Activated CD4-positive, alpha-beta T cell treated with anti-CD3 and anti-CD28 coated beads, Interleukin-2, Interleukin-4, amounts not matched to agents 100 ng/mL and 50 ng/mL, durations not matched to agents 16 hours and 8 hours (primary cell): ENCODE measurements at places on chromosomes 4 and X.

DNA sequence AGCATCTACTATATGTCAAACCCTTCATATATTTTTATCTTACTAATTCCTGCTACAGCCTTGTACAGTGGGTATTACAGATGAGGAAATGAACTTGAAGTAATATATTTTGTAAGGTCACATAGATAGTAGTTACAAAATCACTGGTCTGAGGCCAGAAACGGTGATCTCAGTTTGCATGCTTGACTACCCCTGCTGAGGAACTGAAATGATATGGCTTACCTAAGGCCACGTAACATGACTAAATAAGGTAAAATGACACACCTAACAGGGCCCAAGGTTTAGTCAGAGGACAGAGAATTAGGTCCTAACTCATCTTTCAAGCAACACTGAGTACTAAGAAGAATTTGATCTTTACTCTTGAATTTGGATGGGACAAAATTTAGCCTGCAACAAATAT, 1.5 kb upstream of the COMMD8 start:
- DNase-seq, result no peak

DNA sequence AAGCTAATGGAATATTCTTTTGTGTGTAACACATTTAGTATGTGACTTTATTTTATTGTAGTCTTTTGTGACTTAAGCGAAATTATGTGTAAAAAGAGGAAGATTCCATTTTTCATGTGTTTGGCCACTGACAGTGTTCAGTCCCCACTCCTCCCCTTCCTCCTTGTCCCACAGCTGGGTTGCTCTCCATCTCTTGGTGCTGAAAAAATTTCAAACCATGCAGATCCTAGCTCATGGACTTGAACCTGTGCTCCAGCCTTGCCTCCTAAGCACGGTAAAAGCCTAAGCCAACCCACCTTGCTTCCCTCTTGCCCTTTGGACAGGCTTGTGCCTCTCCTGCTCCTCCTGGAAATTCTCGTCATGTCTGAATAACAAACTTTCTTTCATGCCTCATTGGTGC, 2008.5 kb upstream of the TENM3 start:
- no peak for DNase-seq

- peak; percentile 69 for DNase-seq
Observed at GRCh38 chr4:68373513-68373912, 23.6 kb upstream of the YTHDC1 start.

DNA sequence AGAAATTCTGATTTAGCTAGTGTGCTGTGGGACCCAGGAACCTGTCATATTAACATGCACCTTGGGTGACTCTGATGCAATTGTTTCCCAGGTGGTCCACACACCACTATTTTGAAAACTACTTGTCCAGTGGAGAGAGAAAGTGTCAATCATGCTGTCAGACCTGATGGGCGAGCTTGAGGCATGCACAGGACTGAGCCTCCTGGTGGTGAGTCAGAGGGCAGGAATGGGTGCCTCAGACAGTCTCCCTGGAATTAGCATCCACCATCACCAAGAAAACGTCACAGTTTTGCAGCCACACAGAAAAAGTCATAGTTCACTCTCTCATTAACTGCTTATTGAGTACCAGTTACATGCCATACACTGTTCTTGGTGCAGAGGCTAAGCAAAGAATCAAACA, 181.8 kb upstream of the MAOA start:
- DNase-seq, result no peak

GRCh38 chrX:82218361-82218760, 1016.5 kb downstream of the SH3BGRL start:
- DNase-seq, result peak; percentile 36

DNA sequence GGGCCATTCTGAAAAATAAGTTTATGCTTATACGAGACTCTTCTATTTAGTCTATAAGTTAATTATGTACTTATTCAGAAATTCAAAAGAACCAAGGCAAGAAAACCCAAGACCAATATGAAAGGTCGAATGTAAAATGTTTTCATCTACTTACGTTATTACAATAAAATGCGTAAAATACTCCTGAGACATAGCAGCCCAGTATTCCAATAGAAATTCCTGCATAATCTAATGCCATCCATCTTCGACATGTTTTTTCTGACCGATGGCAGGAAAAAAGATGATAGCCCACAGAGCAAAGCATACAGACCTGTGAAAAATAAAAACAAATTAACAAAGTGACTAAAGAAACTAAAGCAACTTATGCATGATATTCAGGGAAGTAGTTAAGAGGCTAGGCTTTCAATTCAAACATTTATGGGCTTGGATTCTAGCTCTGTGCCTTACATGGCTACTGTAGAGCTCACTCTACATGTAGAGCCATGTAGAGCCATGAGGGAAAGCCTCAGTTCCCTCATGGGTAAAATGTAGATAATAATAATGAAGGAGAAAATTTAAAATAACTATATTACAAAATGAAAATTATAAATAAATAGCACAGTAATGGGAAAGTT, 9.1 kb downstream of the PAQR3 start:
- DNase-seq, result no peak

GRCh38 chrX:70016513-70016912, 33.2 kb downstream of the AWAT2 start:
- no peak for DNase-seq

- DNase-seq, result no peak
Observed at GRCh38 chr4:18197467-18197866, 175.9 kb upstream of the LCORL start.

- DNase-seq, result no peak
Observed at GRCh38 chr4:1770245-1770644, 22.8 kb upstream of the FGFR3 start.
